Activated CD4-positive, CD25-positive, alpha-beta regulatory T cell treated with anti-CD3 and anti-CD28 coated beads, Interleukin-2, amount 50 U/mL, for 16 hours (primary cell): ENCODE measurements at places on chromosomes 12 and 14.

DNA sequence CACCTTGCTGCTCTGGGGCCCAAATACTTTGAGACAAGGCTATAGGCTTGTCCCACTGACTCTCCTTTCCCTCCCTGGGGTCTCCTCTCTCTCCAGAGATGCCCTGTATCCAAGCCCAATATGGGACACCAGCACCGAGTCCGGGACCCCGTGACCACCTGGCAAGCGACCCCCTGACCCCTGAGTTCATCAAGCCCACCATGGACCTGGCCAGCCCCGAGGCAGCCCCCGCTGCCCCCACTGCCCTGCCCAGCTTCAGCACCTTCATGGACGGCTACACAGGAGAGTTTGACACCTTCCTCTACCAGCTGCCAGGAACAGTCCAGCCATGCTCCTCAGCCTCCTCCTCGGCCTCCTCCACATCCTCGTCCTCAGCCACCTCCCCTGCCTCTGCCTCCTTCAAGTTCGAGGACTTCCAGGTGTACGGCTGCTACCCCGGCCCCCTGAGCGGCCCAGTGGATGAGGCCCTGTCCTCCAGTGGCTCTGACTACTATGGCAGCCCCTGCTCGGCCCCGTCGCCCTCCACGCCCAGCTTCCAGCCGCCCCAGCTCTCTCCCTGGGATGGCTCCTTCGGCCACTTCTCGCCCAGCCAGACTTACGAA lies 3.1 kb downstream of the NR4A1 start:
- DNase-seq: no peak

GRCh38 chr12:49131894-49132461 lies 783 bp upstream of the TUBA1B start:
- DNase-seq: no peak

GRCh38 chr14:92684801-92685560 lies 63.4 kb downstream of the LGMN start:
- no peak for DNase-seq

DNA sequence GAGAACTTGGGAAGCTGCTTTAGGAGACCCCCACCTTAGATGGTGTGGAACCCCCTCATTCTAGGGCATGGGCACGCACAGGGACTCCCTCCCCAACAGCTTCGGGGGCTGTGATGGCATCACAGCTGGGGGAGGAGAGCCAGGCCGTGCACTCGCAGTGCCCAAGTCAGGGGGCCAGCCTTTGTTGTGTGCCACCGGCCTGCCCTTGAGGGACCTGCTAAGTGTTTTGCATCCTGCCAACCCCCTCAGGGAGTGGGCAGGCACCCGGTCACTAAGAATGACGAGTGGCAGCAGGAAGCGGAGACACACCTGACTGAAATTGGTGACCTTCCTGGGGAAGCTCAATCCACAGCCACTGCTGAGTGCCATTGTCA lies 334.9 kb upstream of the SFSWAP start:
- DNase-seq: no peak
